ENCODE measurements at places on chromosomes 13 and 19.

DNA sequence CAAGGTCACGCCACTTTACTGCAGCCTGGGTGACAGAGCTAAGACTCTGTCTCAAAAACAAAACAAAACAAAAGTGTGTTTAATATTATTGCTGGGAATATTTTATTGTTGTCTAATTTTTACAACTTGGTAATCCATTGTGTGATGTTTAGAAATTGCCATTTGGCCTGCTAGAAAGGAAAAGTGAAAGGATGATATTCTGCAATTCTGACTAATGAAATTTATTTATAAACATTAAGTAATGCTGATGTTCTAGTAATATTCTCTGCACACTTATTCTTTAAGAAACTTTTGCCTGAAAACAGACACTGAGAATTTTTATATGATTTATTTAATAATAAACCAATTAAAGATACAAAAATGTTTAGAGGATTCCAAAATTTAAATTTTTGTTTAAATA is 87.4 kb downstream of the ELF1 start:
- no peak for DNase-seq

DNA sequence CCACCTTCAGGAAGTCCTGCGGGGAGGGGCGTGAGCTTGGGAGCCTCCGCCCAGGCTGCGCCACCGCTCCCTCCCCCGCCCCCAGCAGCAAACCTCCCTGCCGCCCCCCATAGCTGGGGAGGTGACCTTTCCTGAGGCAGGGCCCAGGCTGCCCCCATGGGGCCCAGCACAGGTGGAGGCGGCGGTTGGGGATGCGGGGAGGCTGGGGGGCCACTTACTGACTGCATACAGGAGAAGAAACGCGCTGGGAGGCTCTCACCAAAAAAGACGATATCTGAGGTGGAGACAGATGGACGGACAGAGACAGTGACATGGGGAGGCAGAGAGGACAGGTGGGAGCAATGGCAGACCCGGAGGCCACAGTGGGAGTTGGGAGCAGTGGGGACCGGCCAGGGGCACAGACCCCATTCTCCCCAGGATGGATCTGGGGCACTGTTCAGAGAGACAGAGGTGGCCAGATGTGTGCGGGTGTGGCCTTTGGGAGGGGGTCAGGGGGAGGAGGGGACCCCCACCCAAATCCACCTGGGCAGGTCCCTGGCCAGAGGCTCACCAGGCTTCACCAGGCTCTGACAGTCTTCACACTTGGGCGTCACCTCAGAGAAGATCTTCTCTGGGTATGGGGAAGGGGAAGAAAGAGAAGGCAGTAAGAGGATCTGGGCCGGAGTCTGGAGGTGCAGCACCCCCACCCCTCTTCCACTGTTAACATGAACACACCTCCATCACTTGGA is 3.0 kb upstream of the RINL start:
- DNase-seq = no peak

DNA sequence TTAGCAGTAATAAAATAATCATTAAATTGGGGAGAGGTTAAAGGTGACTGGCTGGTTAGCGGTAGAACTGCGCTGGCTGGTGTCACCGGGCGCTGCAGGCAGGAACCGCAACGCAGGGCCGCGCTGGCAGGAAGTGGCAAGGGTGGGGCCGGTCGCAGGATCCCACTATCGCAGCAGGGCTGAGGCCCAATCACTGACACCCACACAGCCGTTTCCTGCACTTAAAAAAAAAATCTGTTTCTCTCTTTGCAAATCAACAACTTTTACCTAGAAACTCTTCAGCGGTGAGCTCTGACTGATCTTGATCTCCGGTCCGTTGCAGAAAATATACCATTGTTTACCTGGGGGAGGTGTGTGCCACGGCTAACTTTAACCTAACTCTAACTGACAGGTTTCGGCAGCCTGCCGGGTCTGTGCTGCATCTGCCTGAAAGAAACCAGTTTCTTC is 46.9 kb downstream of the KLF2 start:
- DNase-seq = no peak

DNA sequence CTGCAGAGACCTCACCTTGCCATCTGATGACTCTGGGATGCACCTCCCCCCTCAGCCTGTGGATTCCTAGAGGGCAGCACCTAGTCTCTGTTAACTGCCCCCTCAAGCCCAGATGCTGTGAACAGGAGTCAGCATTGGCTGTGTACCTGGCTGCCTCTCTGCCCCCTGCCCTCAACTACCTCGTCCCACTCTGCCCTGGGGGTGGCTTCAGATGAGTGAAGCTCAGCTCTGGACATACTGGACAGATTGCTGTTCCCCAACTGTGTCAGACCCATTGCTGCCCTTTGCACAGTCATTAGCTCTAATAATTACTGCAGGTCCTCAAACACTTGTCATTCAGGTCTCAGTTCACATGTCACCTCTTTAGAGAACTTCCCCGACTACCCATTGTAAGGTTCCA is 182.1 kb upstream of the TSHZ3 start:
- no peak for DNase-seq

DNA sequence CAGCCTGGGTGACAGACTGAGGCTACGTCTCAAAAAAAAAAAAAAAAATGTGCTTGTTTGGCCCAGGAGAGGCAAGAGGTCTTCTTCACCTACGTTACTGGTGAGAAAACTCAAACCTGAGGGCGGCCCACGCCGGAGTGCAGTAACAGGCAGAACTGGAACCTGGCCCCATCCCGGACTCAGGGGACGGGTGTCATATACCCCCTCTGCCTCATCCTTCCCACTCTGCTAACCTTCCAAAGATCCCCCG is 414 bp upstream of the ADAT3 start:
- DNase-seq = no peak

DNA sequence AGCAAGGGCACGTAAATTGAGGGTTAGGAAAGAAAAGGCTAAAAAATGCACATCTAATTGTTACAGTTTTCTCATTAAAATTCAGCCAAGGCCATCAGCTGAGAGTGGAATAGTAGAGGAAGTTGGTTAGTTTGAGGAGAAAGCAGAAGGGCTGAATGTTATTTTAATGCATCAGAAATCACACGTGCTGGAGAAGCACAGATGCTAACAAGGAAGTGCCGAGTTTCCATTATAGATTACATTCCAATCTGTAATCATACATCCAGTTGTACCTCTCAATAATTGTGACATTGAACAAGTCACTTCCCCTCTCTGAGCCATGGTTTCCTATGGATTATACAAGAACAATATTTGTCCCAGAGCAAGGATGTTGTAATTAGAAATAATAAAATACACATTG is 25.1 kb downstream of the FPR3 start:
- no peak for DNase-seq

- DNase-seq = no peak
Observed at GRCh38 chr19:31890230-31890629, 455.2 kb upstream of the ZNF507 start.

- DNase-seq = no peak
Observed at GRCh38 chr19:30419568-30420180, 47.5 kb downstream of the ZNF536 start.

- no peak for DNase-seq
Observed at GRCh38 chr19:46386151-46386550, 27.2 kb downstream of the CCDC8 start.

DNA sequence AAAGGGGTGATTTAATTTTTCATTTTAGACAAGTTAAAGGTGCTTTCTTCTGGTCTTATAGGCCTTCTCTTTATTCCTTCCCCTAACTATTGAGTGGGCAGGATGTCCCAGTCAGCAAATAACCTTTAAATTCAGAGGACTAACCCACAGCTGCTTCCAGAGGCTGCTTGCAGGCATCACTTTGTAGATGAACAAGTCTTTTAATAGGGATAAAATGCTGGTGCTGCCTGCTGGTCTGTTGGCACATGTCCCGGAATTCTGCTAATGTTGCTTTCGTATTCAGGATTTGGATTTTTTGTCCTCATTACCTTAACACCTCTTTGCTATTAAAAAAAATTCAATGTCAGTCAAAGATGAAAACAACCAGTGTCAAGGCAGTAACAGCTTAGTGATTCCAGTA is 132.7 kb upstream of the KL start:
- no peak for DNase-seq

- peak; percentile 57 for DNase-seq
Observed at GRCh38 chr13:75426421-75426820, 55.5 kb downstream of the TBC1D4 start.

GRCh38 chr19:58355908-58356765 is 2.8 kb upstream of the A1BG start:
- no peak for DNase-seq

GRCh38 chr13:79496188-79496587 is 15.2 kb downstream of the NDFIP2 start:
- DNase-seq = no peak

- DNase-seq = peak; percentile 51
Observed at GRCh38 chr13:51643882-51644281, 59.6 kb downstream of the WDFY2 start.

- DNase-seq = peak; percentile 14
Observed at GRCh38 chr19:42606660-42607351, 12.1 kb upstream of the CEACAM8 start.

- DNase-seq = no peak
Observed at GRCh38 chr19:2332341-2333026, 4.0 kb downstream of the SPPL2B start.

DNA sequence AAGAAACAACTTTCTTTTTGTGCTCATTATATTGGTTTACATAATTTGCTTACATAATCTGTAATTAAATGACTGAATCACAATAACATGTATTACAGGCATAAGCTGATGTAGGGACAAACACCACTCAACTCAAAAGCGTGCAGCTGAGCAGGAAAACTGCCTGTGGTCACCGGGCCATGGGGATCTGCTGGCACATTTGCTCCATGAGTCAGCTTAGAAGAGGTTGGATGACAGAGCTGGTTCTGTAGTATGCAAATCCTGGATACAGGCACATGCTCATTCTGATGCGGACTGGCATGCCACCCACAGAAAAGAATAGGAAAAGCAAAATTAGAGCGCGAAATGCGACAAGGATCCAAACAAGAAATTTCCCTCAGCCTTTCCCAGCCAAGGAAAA is 128.6 kb downstream of the USP12 start:
- peak; percentile 70 for DNase-seq
